ENCODE measurements at places on chromosomes 2 and 18. TPM values are rescaled to one million over a fixed set of nuclear protein-coding genes. Genes with fewer than 3 reads are reported as not detected.

Gene EGR4
- 0.19 TPM for total RNA-seq

Gene SERPINB13
- total RNA-seq = not detected

Gene MTX2
- 39.6 TPM for total RNA-seq

Gene ANKRD30B
- total RNA-seq = not detected

Gene MC4R
- total RNA-seq = not detected

Gene LCT
- total RNA-seq = 0.03 TPM

Gene MARCHF4
- 21.4 TPM for total RNA-seq

Gene STARD6
- total RNA-seq = not detected

Gene ERBB4
- total RNA-seq = not detected

Gene HRH4
- not detected for total RNA-seq

Gene OTOS
- not detected for total RNA-seq

Gene PSTPIP2
- 0.29 TPM for total RNA-seq

Gene POTEE
- 0.07 TPM for total RNA-seq

Gene ZNF521
- not detected for total RNA-seq

Gene ZSWIM2
- total RNA-seq = not detected

Gene CERKL
- 0.31 TPM for total RNA-seq

Gene SYT4
- not detected for total RNA-seq

Gene ERICH2
- not detected for total RNA-seq

Gene TMEM200C
- total RNA-seq = not detected

Gene CIDEA
- total RNA-seq = not detected

Gene RIT2
- total RNA-seq = not detected

Gene UGT1A1
- 0.51 TPM for total RNA-seq

Gene ALK
- total RNA-seq = not detected

Gene REG1A
- total RNA-seq = not detected

Gene SEMA4F
- total RNA-seq = 8.7 TPM

Measured in A549 treated with AZD2906 at 1 μM for 4 hours (cell line).